ENCODE measurements at places on chromosomes 13 and 19.
A peak's percentile ranks its signal among the peaks of the same experiment; 100 is the strongest.

GRCh38 chr19:28905996-28906395 is 307.0 kb downstream of the UQCRFS1 start:
- no peak for DNase-seq

- peak; percentile 8 for DNase-seq
Observed at GRCh38 chr13:23724196-23724970, 154.2 kb downstream of the TNFRSF19 start.

- DNase-seq = no peak
Observed at GRCh38 chr13:42766016-42766415, 15.4 kb upstream of the FAM216B start.

DNA sequence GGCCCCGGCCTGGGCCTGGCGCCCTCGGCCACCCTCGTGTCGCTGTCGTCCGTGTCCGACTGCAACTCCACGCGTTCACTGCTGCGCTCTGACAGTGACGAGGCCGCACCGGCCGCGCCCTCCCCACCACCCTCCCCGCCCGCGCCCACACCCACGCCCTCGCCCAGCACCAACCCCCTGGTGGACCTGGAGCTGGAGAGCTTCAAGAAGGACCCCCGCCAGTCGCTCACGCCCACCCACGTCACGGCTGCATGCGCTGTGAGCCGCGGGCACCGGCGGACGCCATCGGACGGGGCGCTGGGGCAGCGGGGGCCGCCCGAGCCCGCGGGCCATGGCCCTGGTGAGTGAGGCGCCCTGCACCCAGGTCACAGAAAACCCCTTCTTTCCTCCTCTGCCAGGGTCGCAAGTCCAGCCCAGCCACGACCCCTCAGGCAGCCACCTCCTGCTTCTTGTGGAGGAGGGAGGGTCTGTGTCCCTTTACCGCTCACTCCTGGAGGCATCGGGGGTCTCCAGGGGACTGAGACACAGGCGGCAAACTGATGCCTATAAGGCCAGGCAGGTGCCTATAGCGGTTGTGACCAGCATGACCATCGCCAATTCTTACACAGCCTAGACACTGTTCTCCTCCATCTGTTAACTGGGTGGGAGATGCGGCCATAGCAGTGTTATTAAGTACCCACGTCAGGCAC is 4.2 kb downstream of the TTC9B start:
- no peak for DNase-seq
